Kidney capillary endothelial cell (primary cell): ENCODE measurements at places on chromosomes 6 and 20.

GRCh38 chr6:103893141-103893581 lies 966.6 kb downstream of the HACE1 start:
- DNase-seq: no peak

DNA sequence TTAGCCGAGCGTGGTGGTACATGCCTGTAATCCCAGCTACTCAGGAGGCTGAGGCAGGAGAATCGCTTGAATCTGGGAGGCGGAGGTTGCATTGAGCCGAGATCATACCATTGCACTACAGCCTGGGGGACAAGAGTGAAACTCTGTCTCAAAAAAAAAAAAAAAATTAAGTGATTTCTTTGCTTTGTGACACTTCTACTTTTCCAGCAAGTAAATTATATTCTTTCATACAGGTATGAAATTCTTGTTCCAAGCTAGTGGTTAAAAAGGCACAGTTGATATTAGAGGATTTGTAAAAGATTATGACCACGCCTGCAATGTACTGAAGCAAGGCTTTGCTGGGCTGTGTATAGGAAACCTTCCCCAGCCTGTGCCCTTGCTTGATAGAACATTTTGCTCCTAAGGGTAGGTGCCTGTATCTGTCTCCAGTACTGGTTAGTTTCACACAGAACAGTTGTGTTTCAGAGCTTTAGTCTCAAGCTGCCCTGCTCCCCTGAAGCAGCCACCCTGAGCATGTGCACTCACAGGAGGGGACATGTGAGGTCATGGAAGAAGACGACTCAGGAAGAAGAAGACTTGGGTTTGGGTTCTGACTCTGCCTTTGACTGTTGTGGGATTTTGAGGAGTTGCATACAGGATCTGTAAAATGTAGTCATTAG lies 10.2 kb downstream of the PTPN1 start:
- DNase-seq: no peak

GRCh38 chr6:40931931-40932330 lies 107.1 kb downstream of the UNC5CL start:
- peak; percentile 51 for DNase-seq

GRCh38 chr6:167798453-167798852 lies 28.3 kb upstream of the AFDN start:
- no peak for DNase-seq

GRCh38 chr6:27130668-27131428 lies 116.7 kb upstream of the PRSS16 start:
- DNase-seq: no peak

GRCh38 chr20:10784554-10785183 lies 110.9 kb upstream of the JAG1 start:
- DNase-seq: no peak

- no peak for DNase-seq
Observed at GRCh38 chr6:79201143-79201542, 33.3 kb downstream of the HMGN3 start.

GRCh38 chr20:48012401-48012974 lies 227.2 kb upstream of the SULF2 start:
- DNase-seq: no peak

GRCh38 chr20:24764794-24765202 lies 184.3 kb upstream of the CST7 start:
- no peak for DNase-seq

DNA sequence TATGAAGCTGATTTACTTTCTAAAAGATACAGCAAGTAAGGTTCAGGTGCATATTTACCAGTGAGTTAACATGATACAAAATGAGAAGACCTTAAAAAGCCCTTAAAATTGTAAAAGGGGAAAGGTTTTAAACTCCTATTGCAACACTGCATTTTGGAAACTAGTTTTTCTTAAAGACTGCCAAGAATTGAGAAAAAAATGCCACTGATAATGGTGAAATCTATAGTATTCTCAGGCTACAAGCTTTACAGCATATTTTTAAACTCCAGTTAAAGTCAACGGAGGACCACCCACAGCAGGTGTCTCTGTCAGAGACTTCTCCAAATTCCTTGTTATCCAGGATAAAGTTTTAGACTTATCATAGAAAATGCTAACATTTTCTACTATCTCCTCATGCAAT lies 53.6 kb downstream of the ELOVL5 start:
- DNase-seq: no peak

GRCh38 chr6:30912746-30913520 lies 1.1 kb upstream of the VARS2 start:
- DNase-seq: no peak

DNA sequence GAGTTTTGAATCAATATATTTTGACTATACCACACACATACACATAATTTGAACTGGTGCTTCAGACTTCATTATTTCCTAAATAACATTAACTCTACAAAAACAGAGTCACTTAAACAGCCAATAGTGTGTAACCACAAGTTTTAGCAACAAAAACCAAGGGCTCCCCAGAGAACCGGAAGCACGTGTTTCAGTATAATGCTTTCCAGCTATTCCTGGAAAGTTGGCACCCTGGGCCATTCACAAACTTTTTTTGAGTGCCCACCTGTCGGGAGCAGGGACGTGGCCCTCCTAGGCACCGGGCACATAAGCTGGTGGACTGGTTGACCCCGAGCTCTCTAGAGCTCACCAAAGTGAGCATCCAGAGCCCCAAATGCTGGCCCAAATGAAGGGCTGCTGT lies 1.9 kb upstream of the SLC35D3 start:
- no peak for DNase-seq

DNA sequence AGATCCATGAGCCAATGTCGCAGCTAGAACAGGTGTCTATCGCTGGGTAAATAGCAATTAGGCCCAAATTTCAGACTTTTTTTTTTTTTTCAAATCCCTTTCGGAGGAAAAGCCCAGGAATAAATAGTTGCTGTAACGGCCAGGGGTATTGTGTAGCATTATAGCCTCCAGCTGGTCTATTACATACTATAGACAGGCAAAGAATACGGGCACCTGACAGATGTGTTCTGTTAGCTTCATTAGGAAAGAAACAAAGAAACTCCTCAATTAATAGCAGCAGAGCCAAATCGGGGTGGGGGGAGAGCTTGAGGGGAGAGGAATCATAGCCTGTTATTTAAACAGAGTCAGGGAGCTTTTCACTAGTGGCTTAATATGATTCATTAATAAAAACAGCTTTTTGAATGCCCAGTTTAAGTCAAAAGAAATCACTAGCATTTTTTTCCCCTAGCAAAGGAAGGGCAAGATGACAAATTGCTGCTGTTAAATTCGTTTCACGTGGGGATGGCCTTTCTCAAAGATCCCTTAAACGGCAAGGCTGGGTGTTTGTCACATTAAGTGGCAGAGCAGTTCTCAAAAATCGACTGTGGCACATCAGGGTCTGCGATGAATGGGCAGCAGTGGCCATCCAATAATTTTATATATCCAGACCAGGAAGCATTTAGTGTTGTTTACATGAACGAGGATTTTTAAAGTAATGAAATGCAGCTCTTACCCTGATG lies 139.4 kb downstream of the ID4 start:
- no peak for DNase-seq

DNA sequence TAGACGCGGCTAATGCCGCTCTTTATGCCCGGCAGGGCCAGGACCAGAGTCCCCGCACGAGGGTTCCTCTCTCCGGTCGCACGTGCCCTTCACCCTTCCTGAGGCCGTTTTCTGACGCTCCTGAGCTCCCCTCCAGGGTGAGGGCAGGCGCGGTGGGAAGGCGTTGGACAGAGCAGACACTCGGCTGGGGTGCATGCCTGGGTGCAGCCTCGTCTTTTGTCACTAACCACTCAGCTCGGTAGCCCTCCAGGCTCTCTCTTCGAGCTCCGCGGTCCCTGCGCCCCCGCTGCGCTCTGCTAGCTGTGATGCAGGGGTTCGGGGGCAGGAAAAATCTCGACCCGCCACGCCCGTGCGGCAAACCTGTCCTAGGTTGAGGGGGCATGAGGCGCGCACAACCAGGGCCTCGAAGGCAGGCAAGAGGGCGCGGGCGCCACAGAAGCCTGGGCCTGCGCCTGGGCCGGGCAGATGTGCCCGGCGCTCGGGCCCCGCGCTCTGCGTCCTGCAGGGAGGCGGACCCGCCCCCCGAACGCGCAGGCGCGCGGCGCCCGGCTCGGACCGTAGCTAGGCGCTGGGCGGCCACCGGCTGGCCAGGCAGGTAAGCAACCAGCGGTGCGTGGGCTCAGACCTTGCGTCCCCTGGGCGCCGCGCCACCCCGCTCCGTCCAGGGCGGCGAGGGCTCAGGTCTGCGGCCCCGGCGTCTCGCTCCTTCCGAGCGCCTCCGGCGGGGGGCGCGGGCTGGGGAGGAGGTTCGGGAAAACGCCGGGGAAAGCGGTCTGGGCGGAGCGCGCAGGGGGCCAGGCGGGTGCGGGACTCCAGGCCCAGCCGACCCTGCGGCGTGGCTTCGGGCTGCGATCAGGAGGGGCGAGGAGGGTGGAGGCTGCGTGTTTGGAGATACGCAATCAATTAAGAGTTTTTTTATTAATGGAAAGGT lies at the start of gene L3MBTL1:
L3MBTL1 (plus strand) TSS at position 548 of the 931 bp plus-strand sequence. CDS start 5,807 bp downstream, outside the sequence.
- DNase-seq: no peak

GRCh38 chr20:20755231-20755630 lies 42.8 kb upstream of the RALGAPA2 start:
- DNase-seq: no peak

GRCh38 chr6:87653074-87653962 lies 48.7 kb downstream of the AKIRIN2 start:
- no peak for DNase-seq

GRCh38 chr6:150741633-150742200 lies 123.8 kb upstream of the MTHFD1L start:
- no peak for DNase-seq

DNA sequence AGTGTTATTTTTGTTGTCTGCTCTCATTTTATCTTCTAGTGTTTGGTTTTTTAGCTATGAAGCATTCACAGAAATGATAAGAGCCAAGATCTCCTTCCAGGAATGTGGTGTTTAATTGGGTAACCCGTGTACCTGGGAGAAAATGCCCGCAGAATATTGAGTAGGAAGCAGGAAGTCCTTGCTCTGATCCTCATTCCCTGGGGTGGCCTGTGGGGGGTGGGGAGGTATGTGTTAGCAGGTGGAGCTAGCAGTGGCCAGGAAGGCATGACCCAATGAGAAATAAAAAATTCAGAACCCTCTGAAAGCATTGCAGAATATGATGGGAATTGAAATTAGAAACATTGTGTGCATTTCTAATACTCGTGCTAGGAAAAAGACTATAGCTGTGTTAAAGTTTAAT lies 100.8 kb downstream of the DTD1 start:
- DNase-seq: no peak
